AG04450 (cell line): ENCODE measurements at places on chromosomes 3 and 15.

GRCh38 chr15:38145651-38146111 is 107.0 kb upstream of the SPRED1 start:
- DNase-seq: no peak

- no peak for DNase-seq
Measured at GRCh38 chr3:23431764-23432163, 228.6 kb downstream of the UBE2E2 start.

GRCh38 chr15:72207558-72208085 is 10.0 kb upstream of the GRAMD2A start:
- DNase-seq: no peak

DNA sequence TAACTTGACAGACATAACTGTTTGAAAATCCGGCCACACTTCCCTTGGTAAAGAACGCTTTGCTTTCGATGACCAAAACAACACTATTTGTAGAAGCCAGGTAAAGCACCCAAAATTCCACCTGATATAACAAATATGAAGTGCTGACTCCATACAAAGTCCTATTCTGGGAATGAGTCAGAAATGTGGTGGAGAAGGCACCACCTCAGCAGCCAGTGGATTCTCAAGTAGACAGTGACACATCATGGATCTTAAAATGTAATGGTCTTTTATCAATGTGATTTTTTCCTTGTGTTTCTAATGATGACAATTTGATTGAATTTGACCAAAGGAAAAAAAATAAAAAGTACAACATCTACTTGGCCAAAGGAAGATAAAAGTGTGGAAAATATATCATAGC is 135.0 kb upstream of the WNT5A start:
- DNase-seq: no peak

- peak; percentile 94 for DNase-seq
Measured at GRCh38 chr3:197854596-197855343, 63.7 kb downstream of the LRCH3 start.

GRCh38 chr15:52006702-52007340 is 12.2 kb upstream of the MAPK6 start:
- DNase-seq: no peak

GRCh38 chr3:156525808-156526207 is 29.1 kb downstream of the SSR3 start:
- no peak for DNase-seq

DNA sequence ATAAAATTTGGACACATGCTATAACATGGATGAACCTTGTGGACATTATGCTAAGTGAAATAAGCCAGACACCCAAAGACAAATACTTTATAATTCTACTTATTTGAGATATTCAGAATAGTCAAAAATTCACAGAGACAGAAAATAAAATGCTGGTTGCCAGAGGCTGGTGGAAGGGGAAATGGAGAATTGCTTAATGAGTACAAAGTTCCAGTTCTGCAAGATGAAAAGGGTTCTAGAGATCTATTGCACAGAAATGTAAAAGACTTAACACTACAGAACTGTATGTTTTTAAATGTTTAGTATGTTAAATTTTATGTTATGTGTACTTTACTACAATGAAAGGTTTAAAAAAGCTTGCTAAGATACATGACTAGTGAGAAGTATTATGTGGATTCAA is 344.8 kb downstream of the CNTN3 start:
- no peak for DNase-seq

DNA sequence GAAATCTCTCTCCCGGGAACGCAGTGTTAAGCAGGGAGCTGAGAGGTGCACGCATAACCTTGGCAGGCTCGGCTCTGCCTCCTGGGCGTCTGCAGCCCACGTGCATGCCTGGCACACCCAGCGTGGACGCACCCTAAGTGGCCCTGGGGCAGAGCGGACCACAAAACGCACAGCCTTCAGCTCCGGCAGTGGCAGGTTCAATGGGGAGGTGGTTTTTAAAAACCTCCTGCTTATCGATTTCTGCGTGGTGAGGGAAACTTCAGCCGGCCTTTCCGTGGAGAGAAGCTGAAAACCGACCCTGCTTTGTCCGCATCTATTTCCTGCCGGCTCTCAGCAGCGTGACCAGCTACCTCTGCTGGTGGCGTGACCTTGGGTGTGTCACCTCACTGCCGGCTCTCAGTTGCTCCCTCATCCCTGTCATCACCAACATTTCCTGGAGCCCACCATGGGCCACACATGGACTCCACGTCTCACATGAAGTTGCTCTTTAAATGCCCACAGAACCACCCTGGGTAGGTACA is 134.8 kb upstream of the MEF2A start:
- no peak for DNase-seq

- DNase-seq: no peak
Measured at GRCh38 chr15:100034191-100034590, 301.0 kb upstream of the LYSMD4 start.

DNA sequence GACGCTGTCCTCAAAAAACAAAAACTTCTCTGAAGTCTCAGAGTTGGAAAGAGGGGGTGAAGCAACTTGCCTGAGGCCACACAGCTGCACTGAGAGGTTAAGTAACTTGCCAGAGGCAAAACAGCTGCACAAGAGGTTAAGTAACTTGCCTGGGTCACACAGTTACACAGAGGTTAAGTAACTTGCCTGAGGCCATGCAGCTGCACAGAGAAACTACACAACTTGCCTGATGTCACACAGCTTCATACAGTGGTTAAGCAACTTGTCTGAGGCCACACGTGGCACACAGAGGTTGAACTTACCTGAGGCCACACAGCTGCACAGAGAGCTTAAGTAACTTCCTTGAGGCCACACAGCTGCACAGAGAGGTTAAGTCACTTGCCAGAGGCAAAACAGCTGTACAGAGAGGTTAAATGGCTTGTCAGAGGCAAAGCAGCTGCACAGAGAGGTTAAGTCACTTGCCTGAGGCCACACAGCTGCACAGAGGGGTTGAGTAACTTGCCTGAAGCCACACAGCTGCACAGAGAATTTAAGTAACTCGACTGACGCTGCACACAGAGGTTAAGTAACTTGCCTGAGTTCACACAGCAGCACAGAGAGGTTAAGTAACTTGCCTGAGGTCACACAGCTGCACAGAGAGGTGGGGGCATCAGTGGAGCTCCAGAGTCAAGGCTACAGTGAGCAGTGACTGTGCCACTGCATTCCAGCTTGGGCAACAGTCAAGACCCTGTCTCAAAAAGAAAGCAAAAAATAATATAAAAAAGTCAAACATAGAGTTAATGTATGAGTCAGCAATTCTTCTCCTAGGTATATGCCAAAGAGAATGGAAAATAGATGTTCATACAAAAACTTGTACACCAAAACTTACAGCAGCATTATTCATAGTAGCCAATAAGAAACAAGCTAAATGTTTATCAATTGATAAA is 12.0 kb upstream of the ACAD9 start:
- no peak for DNase-seq

DNA sequence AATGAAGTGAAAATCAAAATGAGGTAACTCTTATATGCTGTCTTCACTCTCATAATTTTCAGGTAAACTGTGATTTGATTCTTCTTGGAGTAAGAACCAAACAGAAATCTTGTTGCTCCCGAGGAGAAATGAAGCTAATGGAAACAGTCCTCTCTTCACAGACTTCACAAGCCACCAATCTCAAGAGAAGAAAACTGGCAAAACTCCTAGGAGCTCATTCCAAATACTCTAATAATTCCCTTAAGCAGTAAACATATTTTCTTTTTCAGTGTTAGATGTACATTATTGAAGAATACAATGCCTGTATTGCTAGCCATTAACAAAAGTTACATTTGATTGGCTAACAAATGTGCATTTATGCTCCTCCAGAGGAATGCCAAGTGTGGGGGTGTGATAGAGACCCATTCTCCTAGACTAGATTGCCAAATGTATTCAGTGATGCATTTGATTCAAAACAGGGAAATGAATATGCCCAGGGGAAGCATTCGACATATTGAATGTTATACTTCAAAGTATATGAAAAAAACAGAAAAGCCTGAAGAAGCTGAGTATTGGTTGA is 11.8 kb upstream of the RIOX2 start:
- DNase-seq: no peak

DNA sequence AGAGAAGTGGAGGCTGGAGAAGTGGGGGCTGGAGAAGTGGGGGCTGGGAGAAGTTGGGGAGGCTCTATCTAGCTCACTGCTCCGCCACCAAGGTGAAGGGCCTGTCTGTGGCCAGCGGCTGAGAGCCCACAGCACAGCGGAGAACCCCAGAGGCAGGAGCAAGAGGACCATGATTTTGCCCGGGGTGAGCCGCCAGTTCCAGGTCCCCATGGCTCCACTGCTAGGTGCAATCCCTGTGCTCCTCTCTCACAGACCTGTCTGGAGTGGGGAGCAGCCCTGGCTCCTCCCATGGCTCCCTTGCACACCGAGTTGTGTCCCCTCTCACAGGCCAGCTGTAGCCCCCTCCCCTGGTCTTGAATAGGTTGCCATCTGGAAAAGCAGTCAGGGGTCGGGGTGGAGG is 4.7 kb upstream of the NRROS start:
- DNase-seq: no peak

GRCh38 chr3:183844606-183845005 is 19.2 kb upstream of the MAP6D1 start:
- DNase-seq: peak; percentile 62

DNA sequence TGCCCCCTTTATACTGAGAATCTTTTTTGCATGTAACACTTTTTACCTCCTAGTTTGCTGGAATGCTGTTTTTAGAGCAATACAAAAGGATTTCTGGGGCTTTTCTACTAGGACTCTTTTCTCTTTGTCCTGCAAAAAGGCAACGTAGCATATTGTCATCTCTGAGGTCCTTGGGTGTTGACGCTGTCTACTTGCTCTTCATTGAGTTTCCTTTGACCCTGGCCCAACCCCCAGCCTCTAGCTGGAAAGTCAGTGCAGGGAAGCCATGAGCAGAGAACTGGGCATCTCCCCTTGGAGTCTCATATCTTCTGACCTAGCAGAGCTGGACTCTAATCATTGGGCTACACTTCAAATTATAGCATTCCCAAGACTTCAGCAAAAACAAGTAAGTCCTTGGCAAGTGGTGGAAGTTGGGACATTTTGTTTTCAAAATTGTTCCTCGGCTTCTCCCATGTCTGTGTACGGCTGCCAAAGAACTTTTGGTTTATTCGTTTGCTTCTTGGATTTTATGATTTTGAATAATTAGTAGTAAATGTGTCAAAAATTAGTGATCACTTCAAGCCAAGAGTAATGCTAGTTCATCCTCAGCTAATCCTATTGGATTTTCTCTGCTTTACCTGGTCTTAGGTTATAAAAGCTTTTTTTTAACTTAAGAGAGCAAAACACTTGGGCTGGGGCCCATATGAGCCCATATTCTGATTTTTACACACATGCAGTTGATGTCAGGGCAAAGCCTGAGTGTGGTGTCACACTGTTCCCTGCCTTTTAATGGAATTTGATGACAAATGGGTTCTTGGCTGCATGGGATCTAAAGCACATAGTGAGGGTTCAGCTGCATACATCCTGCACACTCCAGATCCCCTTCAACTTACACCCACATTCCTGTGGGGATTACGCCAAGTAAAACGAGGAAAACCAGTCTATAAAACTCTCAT is 419.5 kb upstream of the C2CD4B start:
- no peak for DNase-seq

DNA sequence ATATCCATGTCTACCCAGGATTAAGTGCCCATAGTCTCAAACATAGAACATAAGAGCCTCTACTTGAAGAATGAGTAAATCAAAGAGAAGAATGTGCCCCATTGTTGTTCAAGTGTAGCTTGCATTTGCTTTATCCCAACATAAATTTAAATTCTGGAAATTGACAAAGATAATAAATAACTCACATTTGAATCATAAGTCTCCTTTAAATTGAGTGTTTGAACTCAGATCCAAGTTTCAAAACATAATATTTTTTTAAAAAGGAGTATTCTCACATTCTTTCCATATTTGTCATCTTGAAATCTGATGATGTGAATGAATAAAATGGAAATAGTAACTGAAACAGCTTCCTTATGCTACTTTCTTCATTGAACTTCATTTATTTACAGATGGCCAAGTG is 135.2 kb downstream of the MECOM start:
- no peak for DNase-seq

GRCh38 chr3:15476378-15476777 is 45.1 kb downstream of the COLQ start:
- no peak for DNase-seq

GRCh38 chr15:50916400-50916799 is 7.9 kb downstream of the AP4E1 start:
- DNase-seq: no peak

GRCh38 chr3:140438736-140439470 is 239.0 kb upstream of the TRIM42 start:
- DNase-seq: no peak

DNA sequence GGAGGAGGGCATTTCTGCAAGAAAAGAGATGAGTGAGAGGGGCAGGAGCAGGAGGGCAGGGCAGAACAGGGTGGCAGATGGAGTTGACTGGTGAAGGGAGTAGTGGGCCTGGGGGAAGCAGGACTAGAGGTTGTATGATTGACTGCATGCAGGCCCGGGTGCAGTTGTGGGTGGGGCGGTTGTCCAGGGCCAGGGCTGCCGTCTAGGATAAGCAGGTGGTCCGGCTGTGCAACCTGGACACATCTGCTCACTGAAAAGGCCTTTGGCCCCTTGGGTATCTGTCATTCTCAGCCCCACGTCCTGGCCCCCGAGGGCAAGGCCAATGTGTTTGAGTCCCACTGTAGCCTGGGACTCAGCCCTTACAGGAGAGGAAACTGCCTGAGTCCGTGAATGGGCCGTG is 25.4 kb downstream of the ALS2CL start:
- no peak for DNase-seq

DNA sequence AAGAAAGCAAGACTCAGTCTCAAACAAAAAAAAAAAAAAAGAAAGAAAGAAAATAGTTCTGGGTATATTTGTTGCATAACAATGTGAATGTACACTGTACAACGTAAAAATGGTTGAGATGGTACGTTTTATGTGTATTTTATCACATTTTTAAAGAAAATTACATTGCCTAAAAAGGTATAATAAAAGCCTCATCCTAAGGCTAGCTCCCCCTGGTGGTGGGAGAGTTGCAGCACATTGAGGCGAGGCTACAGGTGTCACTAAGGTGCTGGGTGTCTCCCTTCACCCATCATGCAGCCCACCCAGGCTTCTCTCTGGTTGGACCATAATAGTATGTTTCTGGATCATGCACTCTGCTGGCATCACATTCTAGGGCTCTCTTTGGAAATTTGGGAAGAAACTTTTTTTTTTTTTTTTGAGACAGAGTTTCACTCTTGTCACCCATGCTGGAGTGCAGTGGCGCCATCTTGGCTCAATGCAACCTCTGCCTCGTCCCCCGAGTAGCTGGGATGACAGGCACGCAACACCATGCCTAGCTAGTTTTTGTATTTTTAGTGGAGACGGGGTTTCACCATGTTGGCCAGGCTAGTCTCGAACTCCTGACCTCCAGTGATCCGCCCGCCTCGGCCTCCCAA is 12.4 kb upstream of the RAB11A start:
- no peak for DNase-seq

GRCh38 chr3:187957582-187957981 is 196.4 kb upstream of the LPP start:
- DNase-seq: no peak

GRCh38 chr3:185046164-185046515 is 106.7 kb downstream of the C3orf70 start:
- DNase-seq: no peak

GRCh38 chr3:133211449-133211848 is 173.3 kb downstream of the TMEM108 start:
- no peak for DNase-seq
